Dermis microvascular lymphatic vessel endothelial cell (primary cell): ENCODE measurements at places on chromosomes 1 and 21.

DNA sequence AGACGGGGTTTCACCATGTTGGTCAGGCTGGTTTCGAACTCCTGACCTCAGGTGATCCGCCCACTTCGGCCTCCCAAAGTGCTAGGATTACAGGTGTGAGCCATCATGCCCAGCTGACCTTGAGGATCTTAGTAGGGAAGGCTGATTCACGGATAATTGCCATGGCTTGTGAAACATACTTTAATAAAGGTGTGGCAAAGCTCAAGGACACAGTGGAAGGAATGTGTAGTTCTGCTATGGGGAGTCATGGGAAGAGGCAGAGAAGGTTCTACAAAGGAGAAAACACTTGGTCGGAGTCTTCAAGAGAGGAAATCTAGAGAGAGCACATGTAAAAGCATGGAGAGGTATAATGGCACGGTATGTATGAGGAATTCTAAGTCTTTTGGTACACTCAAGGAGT, 12.7 kb upstream of the PTCH2 start:
- DNase-seq: no peak

GRCh38 chr1:31926252-31926651, 11.9 kb downstream of the PTP4A2 start:
- DNase-seq: no peak

DNA sequence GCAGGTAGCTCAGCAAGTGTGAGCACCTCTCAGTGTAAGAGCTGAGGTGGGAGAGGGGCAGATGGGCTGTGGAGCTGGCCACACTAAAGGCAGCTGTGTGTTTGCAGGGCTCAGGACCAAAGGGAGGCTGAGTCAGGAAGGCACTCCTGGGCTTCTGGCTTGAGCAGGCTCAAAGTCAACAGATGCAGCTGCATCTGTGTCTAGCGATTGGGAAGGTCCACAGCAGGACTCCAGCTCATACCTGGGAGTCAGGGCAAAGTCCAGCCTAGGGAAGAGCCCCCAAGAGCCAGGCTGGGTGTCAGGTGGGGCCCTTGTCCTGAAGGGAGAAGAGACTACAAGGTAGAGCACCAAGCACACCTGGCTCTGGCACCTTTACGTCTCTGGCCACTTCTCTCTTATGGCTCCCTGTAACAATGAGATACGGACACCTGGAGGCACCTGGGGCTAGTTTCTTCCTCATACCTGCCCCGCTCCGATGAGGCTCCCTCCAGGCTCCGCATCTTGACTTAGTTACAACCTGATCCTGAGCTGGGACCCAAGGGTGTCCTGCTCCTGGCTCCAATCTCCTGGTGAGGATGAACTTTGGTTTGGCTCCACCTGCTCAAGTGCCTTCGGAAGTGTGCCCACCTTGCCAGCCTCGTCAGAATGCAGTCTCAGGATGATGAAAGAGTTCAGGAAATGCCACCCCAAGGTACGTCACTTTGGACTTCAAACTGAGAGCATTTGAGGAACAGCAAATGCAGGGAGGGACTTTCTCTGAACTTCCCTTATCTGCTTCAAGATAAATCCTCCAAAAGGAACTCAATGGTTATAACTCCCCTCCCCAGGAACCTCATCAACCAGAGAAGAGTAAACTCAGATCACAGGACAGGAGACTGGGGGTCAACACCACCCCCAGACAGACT, 21.5 kb upstream of the SLC2A1 start:
- no peak for DNase-seq

DNA sequence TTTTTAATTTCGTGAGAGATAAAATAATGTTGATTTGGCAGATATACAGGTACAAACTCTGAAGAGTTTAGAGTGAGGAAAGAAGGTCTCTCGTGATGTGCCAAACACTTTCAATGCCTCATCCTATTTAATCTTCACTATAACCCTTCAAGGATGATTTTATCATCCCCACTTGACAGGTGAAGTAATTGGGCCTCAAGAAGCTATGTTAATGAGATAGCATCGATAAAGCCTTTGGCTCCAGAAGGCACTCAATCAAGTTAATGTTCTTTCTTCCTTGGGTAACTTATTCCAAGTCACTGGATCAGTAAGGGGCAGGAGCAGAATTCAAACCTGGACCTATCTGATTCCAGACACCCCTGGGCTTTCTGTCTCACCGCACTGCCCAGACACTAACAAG, 7.2 kb downstream of the LMOD1 start:
- no peak for DNase-seq

DNA sequence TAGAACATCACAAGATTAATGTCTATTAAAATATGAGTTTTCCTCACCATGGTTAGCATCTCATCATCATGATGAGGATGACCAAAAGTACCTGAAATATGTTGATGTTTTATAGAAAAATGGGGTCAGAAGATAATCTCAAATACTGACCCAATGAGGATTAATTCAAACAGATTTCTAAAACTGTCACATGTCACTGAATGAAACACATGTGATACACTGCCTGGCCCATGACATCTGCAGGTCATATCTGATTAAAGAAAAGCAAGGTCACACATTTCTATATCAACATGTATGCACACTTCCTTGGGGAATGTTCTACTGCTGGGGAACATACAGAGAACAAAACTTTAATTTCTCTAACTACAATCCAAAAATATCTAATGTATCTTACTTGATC, 470.6 kb upstream of the ADGRL2 start:
- DNase-seq: no peak

- DNase-seq: peak; percentile 58
These were observed 45.7 kb downstream of the ATP2B4 start for GRCh38 chr1:203672346-203672745.

DNA sequence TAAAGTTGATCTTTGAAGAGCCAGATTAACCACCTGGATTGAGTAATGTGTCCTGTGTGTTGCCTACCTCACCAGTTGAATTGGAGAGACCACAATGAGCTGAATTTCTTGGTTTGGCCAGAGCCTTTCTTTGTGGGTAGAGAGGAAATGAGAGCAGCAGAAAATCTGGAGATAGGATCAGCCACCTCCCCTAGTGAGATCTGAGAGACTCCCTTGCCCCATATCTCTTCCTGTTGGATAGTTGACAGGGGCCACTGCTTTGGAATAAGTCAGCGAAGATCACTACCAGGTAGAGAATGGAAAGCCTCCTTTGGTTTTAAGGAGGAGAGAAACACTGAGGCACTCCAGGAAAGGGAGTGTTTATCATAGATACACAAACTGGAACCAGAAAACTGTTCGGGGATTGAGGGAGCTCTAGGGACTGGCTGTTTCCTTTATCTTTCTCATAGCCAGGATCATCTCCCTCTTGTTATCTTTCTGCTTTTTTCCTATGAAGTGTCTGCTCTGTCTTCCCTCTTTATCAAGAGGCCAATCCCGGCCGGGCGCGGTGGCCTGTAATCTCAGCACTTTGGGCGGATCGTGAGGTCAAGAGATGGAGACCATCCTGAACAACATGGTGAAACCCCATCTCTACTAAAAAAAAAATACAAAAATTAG, 21.3 kb upstream of the ZNF326 start:
- DNase-seq: no peak

- DNase-seq: no peak
These were observed 3.2 kb upstream of the TNFSF4 start for GRCh38 chr1:173210283-173210682.

GRCh38 chr21:41491412-41491811, 16.5 kb downstream of the TMPRSS2 start:
- no peak for DNase-seq

- no peak for DNase-seq
These were observed 245.7 kb upstream of the PTBP2 start for GRCh38 chr1:96475903-96476302.

GRCh38 chr1:37930246-37931101, 16.4 kb downstream of the INPP5B start:
- DNase-seq: no peak

GRCh38 chr1:163085904-163086268, 16.7 kb downstream of the RGS4 start:
- no peak for DNase-seq

- peak; percentile 82 for DNase-seq
These were observed 56.2 kb upstream of the RASAL2 start for GRCh38 chr1:178037510-178038253.

DNA sequence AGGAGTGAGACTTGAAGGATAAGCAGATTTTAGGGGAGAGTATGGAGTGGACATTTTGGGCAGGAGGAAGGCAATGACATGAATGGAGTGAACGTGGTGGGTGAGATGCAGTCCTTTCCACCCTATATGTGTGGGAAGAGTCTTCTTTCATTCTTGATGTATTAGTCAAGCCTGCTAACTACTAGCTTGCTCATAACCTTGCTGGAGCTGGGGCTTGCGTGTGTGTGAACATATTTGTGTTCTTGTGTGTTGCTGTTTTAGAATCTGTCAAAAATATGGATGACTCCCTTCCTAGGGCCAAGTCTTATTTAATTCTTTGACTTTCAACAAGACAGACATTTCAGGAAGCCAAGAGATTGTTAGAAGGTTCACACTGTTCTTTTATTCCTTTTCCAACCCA, 132.7 kb downstream of the UCK2 start:
- no peak for DNase-seq

DNA sequence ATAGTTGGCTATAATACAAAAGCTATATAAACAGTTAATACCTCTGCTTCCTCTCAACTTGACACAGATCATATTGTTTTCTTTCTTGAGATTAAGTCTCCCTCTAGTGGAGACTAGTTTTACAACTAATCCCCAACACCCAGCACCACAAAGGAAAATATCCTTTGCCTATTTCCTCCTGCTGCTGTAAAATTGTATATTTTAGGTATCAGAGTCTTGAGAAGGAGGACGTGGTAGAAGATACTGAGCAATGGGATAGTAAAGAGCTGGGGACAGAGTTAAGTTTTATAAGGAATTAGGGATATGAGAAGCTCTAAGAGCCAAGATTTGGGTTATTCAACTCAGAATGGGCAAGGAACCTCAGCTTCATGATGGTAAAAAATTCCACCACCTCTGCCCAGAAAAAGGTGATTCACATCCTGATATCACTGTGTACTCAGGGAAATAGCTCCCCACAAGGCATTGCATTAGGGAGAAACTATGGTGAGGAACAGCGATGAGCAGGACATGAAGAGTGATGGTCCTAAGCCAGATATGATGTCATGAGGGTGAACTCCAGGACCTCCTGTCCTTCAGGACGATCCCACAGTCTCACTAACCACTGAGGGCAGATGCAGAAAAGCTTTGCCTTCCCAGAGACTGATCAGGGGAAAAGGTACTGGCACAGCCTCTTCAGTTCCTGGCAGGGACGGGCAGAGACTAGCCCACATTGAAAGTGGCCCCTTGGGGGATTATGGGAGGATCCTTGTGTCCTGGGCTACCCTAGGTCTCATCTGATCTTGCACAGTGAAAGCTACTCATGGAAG, 14.7 kb upstream of the CFAP126 start:
- DNase-seq: peak; percentile 69

DNA sequence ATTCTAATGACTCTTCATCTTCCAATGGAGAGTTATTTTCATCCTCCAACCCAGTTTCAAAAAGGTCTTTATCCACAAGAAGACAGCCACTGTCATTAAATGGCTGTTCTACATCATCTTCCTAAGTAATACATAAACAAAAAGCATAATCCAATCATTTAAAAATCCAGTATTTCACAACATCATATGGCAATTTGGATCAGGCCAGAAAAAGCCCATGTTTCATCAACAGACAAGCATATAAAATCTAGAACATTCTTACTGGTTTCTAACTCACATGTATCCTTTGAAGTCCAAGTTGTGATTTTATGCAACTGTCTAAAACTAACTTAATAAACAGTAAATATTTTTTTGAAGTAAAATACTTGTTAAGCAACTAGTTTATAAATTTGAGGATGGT, 6.6 kb downstream of the CLSPN start:
- no peak for DNase-seq

DNA sequence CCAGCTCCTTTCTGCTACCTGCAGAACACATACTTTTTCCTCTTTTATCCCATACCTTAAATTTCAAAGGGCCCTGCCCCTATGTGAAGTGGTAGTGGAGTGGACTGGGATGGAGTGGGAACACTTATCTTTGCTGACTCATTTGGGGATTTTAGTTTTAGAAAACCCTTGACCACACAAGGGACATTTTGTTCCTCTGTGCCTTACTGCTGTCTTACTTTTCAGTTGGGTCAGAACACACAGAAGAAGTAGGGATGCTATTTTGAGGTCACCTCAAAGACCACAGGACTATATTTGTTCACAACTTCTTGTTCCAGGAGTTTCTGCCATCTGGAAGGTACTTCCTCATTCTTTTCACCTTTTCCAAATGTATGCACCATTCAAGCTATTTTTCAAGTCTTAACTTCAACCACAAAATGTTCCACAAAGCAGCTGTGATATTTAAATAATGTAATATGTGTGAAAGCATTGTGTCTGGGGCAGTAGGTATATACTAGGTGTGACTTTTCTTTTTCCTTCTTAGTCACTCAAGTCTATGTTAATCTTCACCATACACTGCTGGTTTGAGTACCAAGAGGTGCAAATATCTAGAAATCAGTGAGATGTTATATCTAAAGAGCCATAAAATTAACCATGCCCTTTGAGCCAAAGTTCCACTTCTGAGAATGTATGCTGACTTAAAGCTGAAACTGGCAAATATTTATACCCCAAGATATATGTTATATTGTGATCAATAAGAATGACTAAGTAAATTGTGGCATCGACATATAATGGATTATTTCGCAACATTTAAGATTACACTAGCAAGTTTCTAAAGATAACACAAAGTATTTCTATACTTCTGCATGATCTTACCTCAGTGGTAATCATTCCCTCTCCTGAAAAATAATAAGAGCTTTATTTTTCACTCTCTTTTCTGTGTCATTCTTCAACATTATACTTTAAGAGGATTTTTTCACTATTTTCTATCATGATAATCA, 308.5 kb downstream of the MRPL39 start:
- DNase-seq: no peak

DNA sequence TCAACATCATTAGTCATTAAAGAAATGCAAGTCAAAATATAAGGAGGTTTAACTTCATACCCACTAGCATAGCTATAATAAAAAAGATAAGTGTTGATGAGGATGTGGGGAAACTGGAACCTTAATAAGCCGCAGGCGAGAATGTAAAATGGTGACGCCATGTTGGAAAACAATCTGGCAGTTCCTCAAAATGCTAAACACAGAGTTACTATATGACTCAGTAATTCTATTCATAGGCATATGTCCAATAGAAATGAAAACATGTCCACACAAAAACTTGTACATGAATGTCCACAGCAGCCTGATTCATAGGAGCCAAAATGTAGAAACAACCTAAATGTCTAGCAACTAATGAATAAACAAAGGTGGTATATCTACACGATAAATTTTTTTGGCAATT, 23.2 kb downstream of the DDX59 start:
- no peak for DNase-seq

GRCh38 chr1:246083416-246083815, 423.7 kb downstream of the SMYD3 start:
- no peak for DNase-seq

DNA sequence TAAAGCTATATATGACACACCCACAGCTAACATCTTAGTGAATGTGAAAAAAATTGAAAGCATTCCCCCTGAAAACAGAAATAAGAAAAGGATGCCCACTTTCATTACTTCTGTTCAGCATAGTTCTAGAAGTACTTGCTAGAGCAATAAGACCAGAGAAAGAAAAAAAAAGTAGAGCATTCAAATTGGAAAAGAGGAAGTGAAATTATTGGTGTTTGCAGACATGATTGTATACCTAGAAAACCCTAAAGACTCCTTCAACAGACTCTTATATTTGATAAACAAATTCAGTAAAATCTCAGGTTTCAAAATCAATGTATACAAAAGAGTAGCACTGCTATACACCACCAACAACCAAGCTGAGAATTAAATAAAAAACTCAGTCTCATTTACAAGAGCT, 1461.0 kb downstream of the AMY1C start:
- DNase-seq: no peak
